CD4-positive, alpha-beta T cell treated with Interleukin-4 for 1 hour (primary cell): ENCODE measurements at places on chromosomes 11 and 22.

- no peak for DNase-seq
Observed at GRCh38 chr11:112290493-112290850, 29.8 kb upstream of the PLET1 start.

DNA sequence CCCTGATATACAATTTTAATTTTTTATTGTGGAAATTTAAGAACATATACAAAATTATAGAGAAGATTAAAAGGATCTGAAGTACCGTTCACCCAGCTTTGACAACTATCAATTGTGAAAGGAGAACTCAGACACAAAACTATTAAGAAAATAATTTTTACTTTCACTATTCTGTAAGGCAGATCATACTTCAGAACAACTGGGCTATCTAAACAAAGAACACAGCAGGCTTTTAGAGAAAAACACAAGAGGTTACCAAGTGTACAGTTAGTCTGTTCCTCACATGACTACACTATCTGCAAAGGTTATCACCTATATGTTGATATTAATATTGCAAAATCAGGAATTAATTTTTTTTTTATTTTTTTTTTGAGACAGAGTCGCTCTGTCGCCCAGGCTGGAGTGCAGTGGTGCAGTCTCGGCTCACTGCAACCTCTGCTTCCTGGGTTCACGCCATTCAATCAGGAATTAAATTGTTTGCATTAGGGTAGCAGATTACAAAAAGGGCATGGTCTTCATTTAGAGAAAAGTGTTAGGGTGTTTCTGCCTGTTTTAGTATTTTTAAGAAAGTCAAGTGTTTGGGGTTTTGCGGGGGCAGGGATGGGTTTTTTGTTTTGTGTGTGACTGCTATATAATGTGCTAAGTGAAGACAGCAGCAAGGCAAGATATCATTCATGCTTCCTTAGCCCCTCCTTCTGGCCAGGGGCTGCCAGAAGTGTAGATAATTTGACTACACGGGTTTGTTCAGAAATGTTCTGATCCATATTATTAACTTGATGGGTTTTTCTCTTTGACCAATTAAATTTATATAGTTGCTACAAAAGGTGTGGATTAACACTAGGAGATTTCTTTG is 27.6 kb upstream of the SIK2 start:
- no peak for DNase-seq

- DNase-seq, result no peak
Observed at GRCh38 chr11:113778111-113778910, 1.3 kb upstream of the CLDN25 start.

GRCh38 chr22:20324139-20324516 is 4.3 kb upstream of the DGCR6L start:
- DNase-seq, result no peak

DNA sequence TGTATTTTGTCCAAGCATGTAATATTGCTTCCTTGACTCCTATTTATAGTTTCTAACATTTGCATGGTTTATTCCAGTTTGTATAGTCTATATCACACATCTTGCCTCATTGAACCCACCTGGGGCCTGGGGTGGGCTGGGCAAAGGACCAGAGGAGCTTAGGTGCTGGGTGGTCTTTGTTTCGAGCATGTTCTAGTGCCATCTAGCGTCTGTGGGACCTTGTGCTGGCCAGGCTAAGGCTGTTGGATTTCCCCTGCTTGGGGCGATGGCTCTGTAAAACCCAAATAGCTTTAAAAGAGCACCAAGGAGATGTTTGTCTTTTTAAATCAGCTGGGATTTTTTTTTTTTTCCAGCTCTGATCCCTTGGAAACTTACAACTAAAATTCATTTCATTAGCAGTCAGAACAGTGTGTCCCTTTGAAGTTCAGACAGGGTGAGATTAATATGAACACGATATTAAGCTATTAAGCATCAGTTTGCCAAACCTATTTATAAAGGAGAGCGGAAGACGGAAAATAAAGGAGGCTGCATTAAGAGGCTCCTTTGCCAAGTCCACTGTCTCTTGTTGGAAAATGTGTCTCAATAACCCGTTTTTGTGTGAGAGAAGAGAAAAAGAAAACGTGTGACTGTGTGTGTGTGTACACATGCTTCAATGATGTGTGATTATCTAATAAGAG is 157.4 kb downstream of the COMMD9 start:
- DNase-seq, result no peak

GRCh38 chr11:1827931-1828330 is 6.9 kb upstream of the SYT8 start:
- no peak for DNase-seq

GRCh38 chr11:705646-706438 is at the start of gene EPS8L2:
EPS8L2 (plus strand) TSS chr11:706231; CDS start chr11:709408, 3,177 bp downstream.
- DNase-seq, result no peak

- no peak for DNase-seq
Observed at GRCh38 chr11:2072551-2073261, 66.5 kb downstream of the IGF2 start.

GRCh38 chr11:103596315-103596714 is 440.1 kb upstream of the DDI1 start:
- DNase-seq, result no peak

DNA sequence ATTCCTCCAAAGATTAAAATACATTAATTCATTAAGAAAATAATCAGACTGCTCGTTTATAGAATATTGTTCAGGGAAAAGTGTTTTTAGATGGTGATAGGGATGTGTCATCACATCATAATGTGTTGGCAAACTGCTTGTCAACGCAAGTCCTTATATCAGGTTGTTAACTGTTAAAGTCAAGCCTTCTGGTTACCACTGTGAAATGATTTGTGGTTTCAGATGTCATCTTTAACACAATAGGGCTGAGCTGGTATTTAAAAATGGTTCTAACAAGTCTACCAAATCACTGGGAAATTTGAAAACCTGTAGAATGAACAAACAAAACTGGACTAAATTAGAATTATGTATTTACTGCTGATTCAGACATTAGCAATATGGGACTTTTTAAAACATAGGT is 2.4 kb upstream of the MMP13 start:
- DNase-seq, result no peak

GRCh38 chr22:30017375-30018223 is 62.7 kb upstream of the HORMAD2 start:
- DNase-seq, result no peak

DNA sequence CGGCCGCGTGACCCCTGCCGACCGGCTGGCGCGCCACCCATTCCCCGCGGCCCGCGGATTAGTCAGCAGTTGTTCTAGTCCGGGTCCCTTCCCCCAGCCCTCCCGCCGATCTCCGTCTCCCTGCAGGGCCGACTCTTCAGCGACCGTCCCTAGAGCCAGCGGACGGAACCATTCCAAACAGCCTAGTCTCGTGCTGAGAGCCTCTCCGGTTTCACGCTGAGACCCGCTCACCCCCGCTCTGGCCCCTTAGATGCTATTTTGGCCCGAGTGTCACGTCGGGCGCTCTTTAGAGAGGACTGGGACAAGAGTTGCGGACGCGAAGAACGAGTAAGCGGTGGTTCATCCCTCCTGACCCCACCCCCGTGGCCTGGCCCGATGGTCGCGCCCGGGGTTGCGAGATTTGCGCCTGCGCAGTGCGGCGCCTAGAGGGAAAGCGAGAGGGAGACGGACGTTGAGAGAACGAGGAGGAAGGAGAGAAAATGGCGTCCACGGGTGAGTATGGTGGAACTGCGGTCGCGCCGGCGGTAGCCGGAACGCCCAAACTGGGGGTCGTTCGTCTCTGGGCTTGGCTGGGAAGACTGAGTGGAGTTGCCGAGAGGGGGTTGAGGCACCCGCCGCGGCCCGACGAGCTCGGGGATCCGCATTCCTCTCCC is at the start of the genes EWSR1 and RHBDD3:
TSS of gene EWSR1 (plus strand) at position 411 of the 653 bp plus-strand sequence. CDS start at position 480, 69 bp downstream.
TSS of gene RHBDD3 (minus strand) at position 124 of the 653 bp plus-strand sequence. CDS start 2,355 bp downstream, outside the sequence.
- peak; percentile 97 for DNase-seq

DNA sequence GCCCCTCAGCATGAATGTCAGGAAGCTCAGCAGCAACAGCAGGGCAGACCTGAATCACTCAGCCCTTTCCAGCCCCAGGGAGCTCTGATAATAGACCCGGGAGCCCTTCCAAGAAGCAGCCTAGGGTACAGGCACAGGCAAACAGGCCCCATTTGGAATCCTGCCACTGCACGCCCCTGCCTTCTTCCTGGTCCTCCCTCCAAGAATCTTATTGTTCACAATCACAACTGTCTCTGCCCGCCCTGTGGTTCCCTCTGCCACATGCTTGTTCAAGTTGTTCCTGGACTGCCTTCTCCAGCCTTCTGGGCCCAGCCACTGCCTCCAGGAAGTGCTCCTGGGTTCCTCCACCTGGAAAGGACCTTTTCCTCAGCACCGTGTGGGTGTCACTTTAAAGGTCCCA is 54.6 kb downstream of the LRRC32 start:
- no peak for DNase-seq

GRCh38 chr22:23579870-23580575 is at the start of gene IGLL1:
IGLL1 (minus strand) TSS chr22:23580290; CDS start chr22:23580190, 100 bp downstream.
- no peak for DNase-seq

- DNase-seq, result no peak
Observed at GRCh38 chr11:114239753-114240161, 56.4 kb upstream of the NNMT start.

GRCh38 chr11:128756469-128756868 is 62.6 kb downstream of the FLI1 start:
- DNase-seq, result no peak

DNA sequence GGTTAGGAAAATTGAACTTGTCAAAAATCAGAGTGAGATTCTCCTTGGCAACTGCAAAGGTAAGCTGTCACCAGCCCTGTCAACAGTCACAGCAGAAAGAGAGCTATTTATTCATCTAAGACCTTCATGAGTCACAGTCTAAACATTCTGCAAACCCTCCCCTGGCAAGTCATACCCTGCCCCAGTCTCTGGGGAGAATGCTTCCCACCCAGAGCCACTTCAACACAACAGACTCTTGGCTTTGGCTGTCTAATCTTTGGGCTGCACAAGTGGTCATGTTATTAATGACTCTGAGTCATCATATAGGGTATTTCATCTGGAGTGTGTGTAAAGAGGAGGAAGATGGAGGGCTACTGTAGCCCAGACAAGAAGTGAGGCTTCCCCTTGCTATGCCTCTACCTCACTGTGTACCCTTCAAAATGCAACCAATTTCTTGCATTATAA is 153.4 kb downstream of the CCDC34 start:
- no peak for DNase-seq

DNA sequence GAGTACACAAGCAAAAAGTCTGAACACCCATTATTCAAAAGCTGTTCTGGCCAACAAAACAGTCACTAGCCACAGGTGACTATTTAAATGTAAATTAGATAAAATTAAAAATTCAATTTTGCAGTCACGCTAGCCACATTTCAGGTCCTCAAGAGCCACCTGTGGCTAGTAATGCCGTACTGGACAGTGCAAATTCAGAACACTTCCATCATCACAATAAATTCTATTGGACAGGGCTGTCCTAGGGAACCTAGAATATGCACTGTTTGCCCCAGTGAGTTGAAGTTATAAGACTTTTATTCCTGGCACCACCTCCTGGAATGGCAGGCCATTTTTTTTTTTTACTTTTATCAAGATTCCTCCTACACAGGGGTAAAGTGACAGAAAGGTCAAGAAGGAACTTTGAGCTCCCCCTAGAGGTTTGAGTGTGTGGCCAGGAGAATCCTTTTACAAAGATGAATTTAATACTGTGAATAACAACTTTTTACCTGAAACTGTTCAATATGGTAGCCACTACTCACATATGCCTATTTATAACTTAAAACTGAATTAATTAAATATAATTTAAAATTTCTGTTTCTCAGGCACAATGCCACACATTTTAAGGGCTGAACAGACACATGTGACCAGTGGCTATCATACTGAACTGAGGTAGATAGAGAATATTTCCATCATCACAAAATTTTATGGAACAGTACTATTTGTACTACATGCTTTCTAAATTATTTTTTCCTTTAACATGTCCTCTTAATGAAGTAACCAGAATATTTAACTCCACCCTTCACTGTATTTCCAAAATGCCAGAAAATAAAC is 6.5 kb downstream of the MSANTD2 start:
- peak; percentile 31 for DNase-seq

GRCh38 chr11:71410363-71410966 is 37.7 kb downstream of the DHCR7 start:
- DNase-seq, result no peak

GRCh38 chr22:18044548-18045271 is 20.3 kb upstream of the MICAL3 start:
- DNase-seq, result no peak

DNA sequence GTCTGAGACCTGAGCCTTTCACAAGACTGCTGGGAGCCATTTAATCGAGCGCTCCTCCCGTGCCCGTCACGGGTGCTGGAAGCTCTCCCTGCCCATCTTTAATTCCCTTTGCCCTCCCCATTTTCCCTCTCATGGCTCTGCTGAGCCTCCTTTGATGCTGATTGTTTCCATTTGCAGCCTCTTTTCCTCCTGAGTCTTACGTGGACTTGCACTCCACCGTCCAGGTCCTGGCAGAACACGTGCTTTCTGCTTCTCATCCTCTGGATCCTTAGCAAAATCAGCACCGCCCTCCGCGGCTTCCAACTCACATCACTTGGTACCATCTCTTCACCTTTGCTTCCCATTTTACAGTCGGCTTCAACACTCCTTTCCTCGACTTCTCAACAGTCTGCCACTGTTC is 7.3 kb downstream of the IFT27 start:
- DNase-seq, result no peak

- DNase-seq, result no peak
Observed at GRCh38 chr11:7609521-7609920, 63.8 kb downstream of the CYB5R2 start.

DNA sequence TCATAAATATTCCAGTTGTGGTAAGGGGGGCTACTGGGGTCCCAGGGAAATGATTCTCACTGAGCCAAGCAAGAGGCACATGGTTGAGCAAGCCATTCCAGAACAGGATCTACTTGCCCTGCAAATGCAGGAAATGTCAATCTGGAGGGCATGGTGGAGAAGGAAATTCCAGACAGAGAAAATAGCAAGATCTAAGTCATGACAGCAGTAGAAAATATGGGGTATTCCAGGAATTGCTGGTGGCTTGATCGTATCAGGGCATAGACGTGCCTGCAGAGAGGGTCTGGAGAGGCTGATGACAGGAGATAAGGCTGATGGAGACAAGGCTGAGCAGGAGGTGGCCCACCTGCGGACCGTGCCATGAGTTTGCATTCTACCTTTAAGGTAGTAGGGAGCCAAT is 566.3 kb upstream of the CADM1 start:
- no peak for DNase-seq

- no peak for DNase-seq
Observed at GRCh38 chr11:132858223-132858622, 674.1 kb downstream of the OPCML start.
